ENCODE measurements at places on chromosomes 3 and 15.

- DNase-seq = no peak
These were observed 3.1 kb upstream of the GATA2 start for GRCh38 chr3:128496019-128496601.

- no peak for DNase-seq
These were observed 148.6 kb downstream of the RAB11A start for GRCh38 chr15:66017792-66018487.

DNA sequence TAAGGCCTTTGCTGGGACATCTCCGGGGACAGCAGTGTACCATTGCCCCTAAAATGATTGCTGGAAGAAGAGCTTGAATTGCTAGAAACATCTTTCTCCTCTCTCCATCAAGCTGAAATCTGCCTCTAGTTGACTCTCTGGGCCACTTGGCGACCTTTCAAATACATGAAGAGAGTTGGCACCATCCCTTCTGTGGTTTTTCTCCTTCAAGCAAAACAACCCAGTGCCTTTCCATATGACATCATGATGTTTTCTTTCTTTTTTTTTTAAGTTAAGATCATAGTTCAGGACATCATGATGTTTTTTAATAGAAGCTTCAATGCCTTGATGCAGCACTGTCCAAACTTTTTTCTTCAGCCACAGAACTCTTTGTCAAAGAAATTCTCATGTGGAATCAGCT lies 144.0 kb upstream of the PTPRG start:
- no peak for DNase-seq

GRCh38 chr3:126865736-126866135 lies 117.2 kb upstream of the PLXNA1 start:
- no peak for DNase-seq

DNA sequence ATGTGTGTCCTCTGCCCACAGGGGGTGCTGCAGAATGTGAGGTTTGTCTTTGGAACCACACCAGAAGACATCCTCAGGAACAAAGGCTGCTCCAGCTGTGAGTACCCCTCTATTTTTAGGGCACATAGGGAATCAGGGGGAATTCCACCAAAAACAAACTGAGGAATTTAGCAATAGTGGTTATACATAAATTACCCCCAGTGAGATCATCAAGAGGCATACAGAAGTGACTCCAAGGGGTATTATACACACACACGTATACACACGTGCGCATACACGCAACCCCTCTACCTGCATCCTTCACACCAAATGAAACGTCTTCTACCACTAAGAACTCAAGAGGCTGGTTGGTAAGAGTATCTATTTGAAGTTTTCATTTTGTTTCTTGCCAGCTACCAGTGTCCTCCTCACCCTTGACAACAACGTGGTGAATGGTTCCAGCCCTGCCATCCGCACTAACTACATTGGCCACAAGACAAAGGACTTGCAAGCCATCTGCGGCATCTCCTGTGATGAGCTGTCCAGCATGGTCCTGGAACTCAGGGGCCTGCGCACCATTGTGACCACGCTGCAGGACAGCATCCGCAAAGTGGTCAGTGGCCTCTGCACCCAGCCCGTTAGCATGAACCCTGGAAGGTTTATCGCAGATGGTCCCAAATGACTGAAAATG lies 2.9 kb downstream of the THBS1 start:
- no peak for DNase-seq

All from GDM1 (cell line).